ENCODE measurements at places on chromosomes 1 and 21.

DNA sequence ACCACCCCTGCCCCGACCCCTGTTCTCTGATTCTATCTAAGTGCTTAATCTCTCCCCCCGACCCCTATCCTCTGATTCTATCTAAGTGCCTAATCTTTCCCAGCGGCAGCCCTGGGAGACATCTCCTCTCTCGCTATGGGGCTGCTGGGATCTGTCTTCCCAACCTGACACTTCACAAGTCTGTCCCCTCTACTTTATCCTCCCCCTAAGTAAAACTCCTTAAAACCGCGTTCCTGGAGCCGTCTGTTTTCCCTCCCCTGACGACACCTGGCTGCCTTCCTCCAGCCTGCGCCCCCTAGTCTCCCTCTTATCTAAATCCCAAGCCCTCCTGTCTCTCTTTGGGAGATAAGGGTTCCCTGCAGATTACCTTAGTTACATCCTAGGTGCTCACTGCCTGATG, 30.5 kb downstream of the EPHB2 start:
- no peak for DNase-seq

DNA sequence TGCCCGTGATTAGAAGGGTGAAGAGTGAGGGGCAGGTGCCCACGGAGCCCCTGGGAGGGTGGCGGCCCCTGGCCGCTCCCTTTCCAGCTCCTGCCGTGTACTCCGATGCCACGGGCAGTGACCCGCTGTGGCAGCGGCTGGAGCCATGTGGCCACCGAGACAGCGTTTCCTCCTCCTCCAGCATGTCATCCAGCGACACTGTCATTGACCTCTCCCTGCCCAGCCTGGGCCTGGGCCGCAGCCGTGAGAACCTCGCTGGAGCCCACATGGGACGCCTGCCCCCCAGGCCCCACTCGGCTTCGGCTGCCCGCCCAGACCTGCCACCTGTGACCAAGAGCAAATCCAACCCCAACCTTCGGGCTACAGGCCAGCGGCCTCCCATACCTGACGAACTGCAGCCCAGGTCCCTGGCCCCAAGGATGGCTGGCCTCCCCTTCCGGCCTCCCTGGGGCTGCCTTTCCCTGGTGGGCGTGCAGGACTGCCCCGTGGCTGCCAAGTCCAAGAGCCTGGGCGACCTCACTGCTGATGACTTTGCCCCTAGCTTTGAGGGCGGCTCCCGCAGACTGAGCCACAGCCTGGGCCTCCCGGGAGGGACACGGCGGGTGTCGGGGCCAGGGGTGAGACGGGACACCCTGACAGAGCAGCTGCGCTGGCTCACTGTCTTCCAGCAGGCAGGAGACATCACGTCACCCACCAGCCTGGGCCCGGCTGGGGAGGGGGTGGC, 22.0 kb downstream of the PANK4 start:
- DNase-seq, result no peak

DNA sequence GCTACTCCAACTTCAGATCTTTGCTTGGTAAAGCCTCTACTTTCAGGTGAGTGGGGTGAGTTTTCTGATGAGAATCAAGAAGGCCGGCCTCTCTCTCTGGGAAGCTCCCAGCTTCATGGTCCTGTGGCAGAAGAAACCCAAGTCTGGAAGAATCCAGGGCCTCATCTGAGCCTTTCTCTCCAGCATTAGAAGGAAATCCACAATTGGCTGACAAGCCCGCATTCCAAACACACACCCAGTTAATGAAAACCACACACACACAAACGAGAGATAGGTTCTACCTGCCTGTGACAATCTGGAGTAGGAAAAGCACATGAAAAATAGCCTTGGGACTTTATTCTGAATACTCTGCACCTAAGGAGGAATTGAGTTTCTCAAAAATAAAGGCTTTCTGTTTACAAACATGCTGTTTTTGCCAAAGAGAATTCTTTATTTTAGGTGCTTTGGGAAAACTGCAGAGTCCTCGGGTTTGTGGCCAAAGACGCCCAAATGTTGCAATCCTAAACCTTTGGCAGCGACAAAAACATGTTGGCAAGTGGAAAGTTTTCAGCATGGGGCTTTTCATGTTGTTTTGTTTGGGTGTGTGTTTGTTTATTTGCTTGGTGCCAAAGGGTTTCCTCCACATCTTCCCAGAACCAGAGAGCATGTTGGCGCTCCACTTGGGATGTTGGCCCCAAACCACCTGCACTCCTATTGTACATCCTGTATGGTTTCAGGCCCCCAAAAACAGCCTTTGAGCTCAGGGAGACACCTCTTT, 216.2 kb downstream of the SETD4 start:
- no peak for DNase-seq

- DNase-seq, result peak; percentile 15
Observed at GRCh38 chr21:34639882-34640788, 25.2 kb upstream of the RCAN1 start.

GRCh38 chr1:66090859-66091457, 298.3 kb downstream of the PDE4B start:
- DNase-seq, result peak; percentile 26

GRCh38 chr1:38052750-38053415, 6.3 kb upstream of the POU3F1 start:
- DNase-seq, result no peak

- no peak for DNase-seq
Observed at GRCh38 chr21:39952265-39952664, 85.0 kb downstream of the PCP4 start.

DNA sequence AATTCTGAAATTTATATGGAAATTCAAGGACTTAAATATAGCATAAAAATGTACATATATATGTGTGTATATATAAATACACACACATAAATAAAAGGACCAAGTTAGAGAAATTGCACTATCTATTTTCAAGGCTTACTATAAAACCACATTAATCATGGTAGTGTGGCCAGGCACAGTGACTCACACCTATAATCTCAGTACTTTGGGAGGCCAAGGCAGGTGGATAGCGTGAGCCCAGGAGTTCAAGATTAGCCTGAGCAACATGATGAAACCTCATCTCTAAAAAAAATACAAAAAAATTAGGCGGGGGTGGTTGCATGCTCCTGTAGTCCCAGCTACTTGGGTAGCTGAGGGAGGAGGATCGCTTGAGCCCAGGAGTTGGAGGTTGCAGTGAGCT, 171.4 kb upstream of the GORAB start:
- DNase-seq, result no peak

GRCh38 chr1:234645474-234645953, 35.5 kb upstream of the IRF2BP2 start:
- DNase-seq, result no peak

DNA sequence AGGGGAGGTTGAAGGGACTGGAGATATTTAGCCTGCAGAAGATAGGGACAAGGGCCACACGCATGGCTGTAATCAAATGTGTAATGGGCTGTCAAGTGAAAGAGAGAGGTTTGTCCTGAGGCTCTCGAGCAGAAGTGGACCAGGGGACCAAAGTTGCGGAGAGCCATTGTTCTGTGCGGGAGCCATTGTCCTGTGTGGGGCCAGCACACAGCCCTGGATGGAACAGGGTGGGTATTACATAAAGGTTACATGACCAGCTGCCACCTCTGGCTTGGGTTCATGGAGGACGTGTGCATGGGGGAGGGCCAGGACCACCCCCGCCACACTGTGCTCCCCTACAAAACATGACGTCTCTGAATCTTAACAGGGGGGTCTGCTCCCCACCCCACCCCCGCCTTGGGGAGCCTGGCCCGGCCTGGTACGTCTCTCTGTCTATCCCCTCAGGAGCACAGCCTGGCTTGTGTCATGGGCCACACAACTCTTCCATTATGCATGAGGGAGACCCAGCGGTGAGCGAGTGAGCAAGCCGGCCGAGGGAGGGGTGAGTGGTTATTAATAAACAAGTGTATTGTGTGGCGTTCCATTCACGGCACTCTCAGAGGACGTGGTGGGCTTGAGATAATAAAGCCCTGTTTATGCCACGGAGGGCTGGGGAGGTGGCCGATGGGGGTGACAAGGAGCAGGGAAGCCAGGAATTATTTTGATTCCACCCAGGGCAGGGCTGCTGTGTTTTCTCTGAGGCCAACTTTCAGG, at the start of gene NFASC:
NFASC (plus strand) TSS at position 703 of the 753 bp plus-strand sequence. CDS start 73,454 bp downstream, outside the sequence.
- no peak for DNase-seq

GRCh38 chr21:40422896-40423635, 423.9 kb downstream of the DSCAM start:
- DNase-seq, result no peak

DNA sequence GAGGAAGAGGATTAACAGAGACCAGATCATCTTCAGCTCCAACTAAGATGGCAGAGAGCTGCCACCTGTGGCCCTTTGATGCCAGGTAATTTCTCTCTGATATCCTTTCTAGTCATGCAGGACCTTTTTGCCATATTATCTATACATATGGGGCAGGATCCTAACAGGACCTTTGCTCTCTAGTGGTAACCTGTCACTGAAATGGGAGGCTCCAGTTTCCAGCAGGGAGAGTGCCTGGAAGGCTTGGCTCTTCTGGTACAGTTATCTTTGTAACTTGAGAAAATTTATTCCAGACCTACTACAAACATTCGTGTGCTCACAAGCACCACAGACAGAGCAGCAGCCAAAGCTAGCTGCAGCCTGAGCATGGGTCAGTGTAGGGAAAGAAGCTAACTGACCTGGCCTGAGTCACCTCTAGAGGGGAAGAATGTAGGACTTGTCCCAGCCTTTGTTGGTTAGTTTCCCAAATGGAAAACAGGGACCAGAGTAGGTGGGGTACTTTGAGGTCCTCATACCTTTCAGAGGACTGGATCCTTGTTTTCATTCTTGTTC, 86.5 kb upstream of the MACF1 start:
- DNase-seq, result no peak

GRCh38 chr1:117796226-117796625, 133.2 kb downstream of the GDAP2 start:
- DNase-seq, result no peak

- no peak for DNase-seq
Observed at GRCh38 chr1:88985032-88985431, 7.4 kb downstream of the KYAT3 start.

DNA sequence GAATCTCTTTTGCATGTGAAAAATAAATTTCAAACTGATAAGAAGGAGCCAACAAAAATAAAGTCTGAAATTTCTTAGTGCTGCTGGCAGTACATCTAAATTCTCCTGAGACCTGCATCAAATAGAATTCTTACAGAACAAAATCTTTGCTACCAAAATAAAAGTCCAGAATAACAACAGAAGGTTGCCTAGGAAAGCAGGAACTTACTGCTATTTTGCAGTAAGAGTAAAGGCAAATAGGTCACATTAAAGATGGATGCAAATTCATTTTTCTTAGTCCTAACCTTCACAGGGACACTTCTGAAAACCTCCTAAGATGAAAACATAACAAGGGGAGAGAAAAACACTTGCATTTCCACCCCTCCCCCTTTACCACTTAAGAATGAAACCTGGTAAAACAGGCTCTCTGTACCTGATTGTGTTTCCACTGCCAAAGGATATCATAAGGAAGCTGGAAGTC, 59.0 kb downstream of the RUSC1 start:
- DNase-seq, result no peak

GRCh38 chr1:31753707-31754349, 10.3 kb downstream of the ADGRB2 start:
- no peak for DNase-seq

GRCh38 chr21:17789656-17790055, 29.5 kb downstream of the C21orf91 start:
- peak; percentile 70 for DNase-seq

- no peak for DNase-seq
Observed at GRCh38 chr1:234659538-234659937, 49.6 kb upstream of the IRF2BP2 start.

DNA sequence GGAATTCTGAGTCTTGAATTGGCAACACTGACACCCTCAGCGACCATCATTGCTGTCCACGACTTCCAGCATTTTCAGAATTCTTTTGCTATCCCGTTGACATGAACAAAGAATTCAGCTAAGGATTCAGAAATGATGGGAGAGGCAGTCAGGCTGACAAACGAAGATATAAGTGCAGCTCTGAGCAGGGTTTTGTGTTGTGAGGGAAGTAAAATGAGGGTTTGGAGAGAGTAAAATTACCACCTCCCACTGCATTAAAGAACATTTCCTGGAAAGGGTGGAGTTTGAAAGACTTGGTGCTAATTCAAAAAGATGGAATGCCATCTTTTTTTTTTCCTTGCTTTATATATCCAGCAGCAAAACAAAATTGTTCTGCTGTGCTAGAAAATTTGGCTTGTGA, 4.9 kb upstream of the ELK4 start:
- DNase-seq, result no peak

DNA sequence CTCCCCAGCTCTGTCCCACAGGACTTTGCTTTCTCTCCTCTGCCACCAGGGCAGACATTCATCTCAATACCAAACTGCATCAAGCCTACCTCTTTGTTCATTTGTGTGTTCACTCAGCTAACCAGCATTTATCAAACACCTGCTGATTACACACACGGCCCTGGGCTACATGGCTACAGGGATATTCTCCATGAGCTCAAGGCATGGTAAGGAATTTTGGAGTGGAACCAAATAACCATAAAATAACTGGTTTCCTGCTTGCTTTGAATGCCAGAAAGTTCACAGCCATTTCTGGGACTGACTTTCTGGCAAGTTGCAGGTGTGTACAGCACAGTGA, 54.6 kb downstream of the LDLRAD2 start:
- DNase-seq, result no peak

GRCh38 chr1:11147197-11147770, 41.9 kb upstream of the ANGPTL7 start:
- DNase-seq, result no peak

DNA sequence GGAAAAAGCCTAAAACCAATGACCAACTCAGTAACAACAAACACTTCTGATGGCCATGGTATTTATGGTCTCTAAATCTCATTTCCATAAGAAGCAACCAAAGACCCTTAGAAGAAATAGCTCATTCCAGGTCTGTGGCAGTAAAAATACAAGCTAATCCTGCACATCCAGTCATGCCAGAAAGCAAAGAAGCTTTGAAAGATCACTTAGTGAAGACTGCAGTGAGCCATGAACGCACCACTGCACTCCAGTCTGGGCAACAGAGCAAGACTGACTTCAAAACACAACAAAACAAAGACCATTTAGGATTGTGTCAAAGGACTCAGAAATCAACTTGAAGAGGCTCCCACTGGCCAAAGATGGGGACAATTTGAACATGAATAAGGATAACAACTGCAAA, 18.4 kb upstream of the ELK4 start:
- DNase-seq, result no peak

Measured in CD4-positive, alpha-beta T cell treated with Interleukin-21 for 1 hour (primary cell).